IPS DF 6.9 (cell line): ENCODE measurements at places on chromosomes 11 and 22.

DNA sequence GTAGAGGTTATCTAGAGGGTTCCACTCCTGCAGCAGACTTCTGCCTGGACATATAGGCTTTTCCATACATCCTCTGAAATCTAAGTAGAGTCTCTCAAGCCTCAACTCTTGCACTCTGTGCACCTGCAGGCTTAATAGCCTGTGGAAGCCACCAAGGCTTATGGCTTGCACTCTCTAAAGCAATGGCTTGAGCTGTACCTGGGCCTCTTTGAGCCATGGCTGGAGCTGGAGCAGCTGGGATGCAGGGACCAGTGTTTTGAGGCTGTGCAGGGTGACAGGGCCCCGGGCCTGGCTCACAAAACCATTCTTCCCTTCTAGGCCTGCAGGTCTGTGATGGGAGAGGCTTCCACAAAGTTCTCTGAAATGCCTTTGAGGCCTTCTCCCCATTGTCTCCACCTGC, 2.9 kb upstream of the NXPE4 start:
- no peaks in the 10 kb centered on the region for H3K27me3 ChIP-seq
- DNase-seq, result no peak
- no peak overlapping the region for H3K27ac ChIP-seq
- H3K4me3 ChIP-seq, result no peak overlapping the region
- no peaks in the 10 kb centered on the region for H3K36me3 ChIP-seq

DNA sequence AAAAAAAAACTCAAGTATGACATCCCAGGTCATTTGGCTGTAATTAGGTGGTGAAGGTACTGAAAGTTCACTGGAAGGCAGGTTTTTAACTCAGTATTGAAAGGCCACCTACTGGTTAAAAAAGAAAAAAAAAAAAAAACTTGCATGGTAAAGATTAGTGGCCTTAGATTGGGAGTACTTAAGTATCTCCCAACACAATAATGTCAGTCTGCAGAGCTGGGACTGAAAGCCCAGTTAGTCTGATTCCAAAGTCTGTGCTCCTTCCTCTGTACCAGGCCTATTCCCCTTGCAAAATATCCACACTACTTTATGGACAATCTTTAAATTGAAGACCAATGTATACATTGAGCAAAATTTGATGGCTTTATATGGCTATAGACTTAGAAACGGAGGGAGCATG, 85.5 kb downstream of the NOX4 start:
- no peaks in the 10 kb centered on the region for H3K36me3 ChIP-seq
- no peak for DNase-seq
- H3K4me1 ChIP-seq, result no peaks in the 10 kb centered on the region; the same call in 1 of the 2 replicates
- no peaks in the 10 kb centered on the region for H3K27me3 ChIP-seq

- H3K36me3 ChIP-seq, result no peaks in the 10 kb centered on the region; the same call in 1 of the 2 replicates
- no peak within 1 kb of the TSS for H3K27ac ChIP-seq
- H3K27me3 ChIP-seq, result peaks cover 4% of the 10 kb centered on the region; the same call in 1 of the 2 replicates
- H3K4me1 ChIP-seq, result 0 out of 2 replicates have a peak, but pooled peaks cover 6% of the 10 kb centered on the region
Measured at GRCh38 chr11:119106564-119107537, at the start of gene C2CD2L. Gene C2CD2L, plus strand, starts transcription at chr11:119107344. Its CDS starts 398 bp downstream, at chr11:119107742.

GRCh38 chr11:131750692-131751091, 380.3 kb downstream of the NTM start:
- no peak for DNase-seq
- H3K4me1 ChIP-seq, result no peaks in the 10 kb centered on the region; the same call in 1 of the 2 replicates
- no peaks in the 10 kb centered on the region for H3K36me3 ChIP-seq
- H3K4me3 ChIP-seq, result no peak overlapping the region
